Stimulated activated CD8-positive, alpha-beta memory T cell treated with anti-CD3 and anti-CD28 coated beads, Interleukin-7, amount 100 ng/mL, for 1 hour (primary cell): ENCODE measurements at places on chromosomes 5 and 9.

GRCh38 chr9:114235033-114235661, 79.8 kb downstream of the COL27A1 start:
- no peak for DNase-seq

- DNase-seq: no peak
Measured at GRCh38 chr5:110150199-110150598, 460.5 kb downstream of the MAN2A1 start.

GRCh38 chr9:82382887-82383616, 394.5 kb downstream of the SPATA31D1 start:
- no peak for DNase-seq

DNA sequence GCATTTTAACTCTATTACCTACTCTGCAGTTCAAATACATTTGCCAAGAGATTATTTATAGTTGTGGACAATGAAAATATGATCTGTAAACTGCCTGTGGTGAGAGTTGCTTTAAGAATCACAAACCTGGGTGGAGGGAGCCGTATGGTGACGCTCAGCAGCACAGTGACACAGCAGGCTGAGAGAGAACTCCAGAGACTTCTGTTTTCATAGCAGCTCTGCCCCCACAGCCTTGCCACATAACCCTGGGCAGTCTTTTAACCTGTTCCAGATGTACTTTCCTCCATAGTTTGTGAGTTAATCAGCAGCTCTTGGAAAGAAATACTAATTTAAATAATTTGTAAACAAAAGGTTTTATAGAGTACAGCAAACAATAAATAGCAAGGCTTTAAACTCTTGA, 450.5 kb downstream of the ELAVL2 start:
- no peak for DNase-seq
